ENCODE measurements at places on chromosomes 2 and 18.

DNA sequence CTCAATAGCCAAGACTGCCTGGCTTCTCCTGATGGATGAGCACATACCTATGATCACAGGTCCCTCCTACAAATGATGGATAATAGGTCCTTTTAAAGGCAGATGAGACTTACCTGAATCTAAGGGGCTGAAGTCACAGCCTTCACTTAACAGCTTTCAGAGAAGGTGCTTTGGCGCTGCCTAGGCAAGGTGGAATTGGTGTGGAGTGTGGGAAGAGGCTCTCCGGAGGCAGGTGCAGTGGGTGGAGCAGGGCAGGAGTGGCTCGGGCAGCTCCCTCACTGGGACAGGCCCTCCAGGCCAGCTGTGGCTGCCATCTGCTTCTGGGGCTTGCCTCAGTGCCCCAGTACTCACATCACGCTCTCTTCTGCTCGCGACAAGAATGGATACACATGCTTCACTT, 99.0 kb upstream of the TPO start:
- DNase-seq, result no peak

DNA sequence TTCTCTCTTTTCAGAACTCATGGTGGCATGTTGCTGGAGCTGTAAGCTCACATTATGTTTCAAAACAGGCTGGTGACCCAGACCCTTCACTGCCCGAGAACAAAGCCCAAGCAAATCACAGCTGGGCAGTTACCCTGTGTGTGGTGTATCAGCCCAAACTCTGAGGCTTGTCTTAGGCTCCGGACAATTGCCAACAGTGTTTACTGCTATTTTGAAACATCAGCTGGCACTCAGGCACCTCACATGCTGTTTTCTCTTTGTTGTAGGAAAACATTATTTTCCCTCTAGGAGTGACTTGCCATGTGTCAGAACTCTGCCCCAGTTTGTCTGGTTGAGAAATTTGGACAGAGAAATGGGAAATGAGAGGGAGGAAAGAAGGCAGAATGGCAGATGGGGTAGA, 237.6 kb upstream of the APCDD1 start:
- DNase-seq, result no peak

- DNase-seq, result no peak
Observed at GRCh38 chr2:129929321-129930290, 49.9 kb upstream of the RAB6C start.

- DNase-seq, result no peak
Observed at GRCh38 chr2:75960472-75961009, 249.8 kb upstream of the GCFC2 start.

- DNase-seq, result no peak
Observed at GRCh38 chr2:48635786-48636185, 18.1 kb downstream of the GTF2A1L start.

- DNase-seq, result no peak
Observed at GRCh38 chr2:108635630-108636354, 83.5 kb upstream of the RANBP2 start.

DNA sequence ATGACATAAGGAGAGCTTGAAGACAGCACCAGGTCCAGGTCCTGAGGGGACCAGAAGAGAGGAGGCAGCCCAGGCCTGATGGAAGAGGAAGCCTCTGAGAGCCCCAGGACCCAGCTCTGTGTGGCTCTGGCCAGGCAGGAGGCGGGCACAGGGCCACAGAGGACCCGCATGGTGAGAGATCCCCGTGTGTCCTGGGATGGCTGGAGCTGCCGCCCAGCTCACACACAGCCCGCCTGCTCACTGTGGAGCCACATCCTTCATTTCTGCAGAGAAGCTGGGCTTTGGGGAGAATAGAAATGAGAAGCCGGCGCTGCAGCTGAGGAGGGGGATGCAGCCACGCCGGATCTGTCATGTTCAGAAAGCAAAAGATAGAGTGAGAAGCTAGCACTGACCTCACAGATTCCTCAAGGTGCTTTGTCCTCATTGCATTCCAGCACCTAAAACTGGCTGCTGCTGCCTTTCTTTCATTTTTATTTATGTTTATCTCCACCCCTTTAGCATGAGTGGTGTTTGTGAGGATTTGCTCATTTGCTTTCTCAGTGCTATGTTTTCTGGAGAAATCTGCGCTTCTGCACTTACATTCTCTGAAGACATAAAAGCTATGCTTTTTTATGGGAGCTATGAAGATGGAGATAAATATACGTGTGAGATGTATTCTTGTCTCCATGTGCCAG, 307.6 kb upstream of the MYT1L start:
- DNase-seq, result no peak

GRCh38 chr2:24049485-24050021, at the start of gene FKBP1B:
TSS of gene FKBP1B (plus strand) at chr2:24049741. CDS start at chr2:24049850, 109 bp downstream.
- peak; percentile 19 for DNase-seq

DNA sequence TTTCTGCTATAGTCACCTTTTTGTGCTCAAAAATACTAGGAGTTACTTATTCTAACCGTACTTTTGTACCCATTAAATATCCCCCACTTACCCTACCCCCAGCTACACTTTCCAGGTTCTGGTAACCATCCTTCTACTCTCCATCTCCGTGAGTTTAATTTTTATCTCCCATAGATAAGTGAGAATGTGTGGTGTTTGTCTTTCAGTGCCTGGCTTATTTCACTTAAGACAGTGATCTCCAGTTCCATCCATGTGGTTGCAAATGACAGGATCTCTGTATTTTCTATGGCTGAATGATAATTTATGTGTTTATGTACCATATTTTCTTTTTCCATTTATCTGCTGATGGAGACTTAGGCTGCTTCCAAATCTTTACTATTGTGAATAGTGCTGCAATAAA, 323.3 kb downstream of the ZNF804A start:
- DNase-seq, result no peak

DNA sequence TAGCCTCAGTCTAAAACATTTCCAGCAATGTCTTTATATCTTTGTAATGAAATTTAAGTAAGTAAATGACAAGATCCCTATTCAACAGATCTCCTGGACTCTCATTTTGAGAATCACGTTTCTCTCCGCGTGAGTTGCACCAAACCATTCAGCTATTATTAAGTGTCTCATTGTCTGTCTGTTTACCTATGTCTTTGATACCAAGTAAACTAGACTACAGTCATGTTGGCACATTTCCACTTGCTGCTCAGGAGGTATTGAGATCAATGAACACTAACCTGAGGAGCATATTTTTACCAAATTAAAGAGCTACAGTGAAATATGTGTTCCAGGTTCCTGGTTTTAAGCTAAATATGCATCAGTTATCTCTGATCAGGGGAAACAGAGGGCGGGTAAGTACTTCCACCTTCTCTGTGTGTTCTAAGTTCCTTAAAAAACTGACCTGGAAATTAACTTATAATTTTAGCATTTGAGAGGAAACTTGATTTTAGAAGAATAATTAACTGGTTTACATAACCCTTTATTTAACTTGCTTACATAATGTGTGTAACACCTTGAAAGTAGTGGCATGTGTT, 125.8 kb downstream of the OSBPL6 start:
- DNase-seq, result no peak

- DNase-seq, result no peak
Observed at GRCh38 chr2:65402323-65402722, 30.1 kb downstream of the SPRED2 start.

DNA sequence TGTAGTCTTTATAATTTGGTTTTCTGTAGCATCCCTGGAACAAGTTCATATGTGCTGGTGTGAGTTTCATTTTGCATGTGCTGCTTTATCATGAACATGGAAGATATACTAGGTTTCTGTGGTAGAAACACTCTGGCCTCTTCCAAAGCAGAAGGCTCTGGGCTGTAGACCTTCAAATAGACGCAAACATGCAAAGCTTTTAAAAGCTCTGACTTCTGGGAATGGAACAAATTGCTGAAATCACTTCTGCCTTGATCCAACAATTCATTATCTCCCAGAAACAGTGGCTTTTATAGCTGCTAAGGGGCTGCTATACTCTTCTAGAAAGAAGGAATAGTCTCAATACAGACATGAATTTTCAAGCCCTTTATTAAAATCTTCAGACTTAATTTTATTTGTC, 382.2 kb downstream of the LRP1B start:
- DNase-seq, result no peak

DNA sequence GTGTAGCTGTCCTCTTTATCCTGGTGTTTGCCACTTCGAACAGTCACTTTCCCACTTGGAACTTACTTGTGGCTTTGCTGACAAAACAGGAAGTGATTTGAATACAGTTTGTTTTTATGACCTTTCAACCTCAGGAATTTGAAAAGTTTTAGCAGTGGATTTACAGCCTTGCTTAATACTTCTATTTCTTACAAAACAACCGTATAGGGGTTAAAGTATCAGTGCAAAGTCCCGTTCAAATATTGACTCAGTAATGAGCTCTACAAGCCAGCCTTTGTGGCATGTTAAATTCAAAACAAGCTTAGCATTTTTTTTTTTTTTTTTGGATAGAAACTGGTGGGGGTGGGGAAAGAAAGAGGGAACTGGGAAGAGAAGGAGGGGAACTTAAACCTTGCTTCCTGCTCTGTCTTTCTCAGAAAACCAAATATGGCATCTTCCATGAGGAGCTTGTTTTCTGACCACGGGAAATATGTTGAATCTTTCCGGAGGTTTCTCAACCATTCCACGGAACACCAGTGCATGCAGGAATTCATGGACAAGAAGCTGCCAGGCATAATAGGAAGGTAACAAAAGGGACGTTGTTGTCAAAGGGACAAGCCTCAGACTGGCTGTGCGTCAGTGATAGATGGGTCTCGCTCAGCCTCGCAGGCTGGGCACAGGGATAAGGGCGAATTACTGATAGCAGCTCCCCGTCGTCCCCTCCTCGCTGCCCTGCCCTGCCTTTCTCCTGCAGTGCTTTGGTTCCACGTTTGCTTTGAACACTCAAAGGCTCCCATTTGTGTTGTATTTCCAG, at the start of gene HNMT:
HNMT (plus strand) TSS at position 408 of the 793 bp plus-strand sequence; CDS start at position 427, 19 bp downstream.
- no peak for DNase-seq

GRCh38 chr2:16330571-16330970, 335.1 kb downstream of the CYRIA start:
- no peak for DNase-seq

DNA sequence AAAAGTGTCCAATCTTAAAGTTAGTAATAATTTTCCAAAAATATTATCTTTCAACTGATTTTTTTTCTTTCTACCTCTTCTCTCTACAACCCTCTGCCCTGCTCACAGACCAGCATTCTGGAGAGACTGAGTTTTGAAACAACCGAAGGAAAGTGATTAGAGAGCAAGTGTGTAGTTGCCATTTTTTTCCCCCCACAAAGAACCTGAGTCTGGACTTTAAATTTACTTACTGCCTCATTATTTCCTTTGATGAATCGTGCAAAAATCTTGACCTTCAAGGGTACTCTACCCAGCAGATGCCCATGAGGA, 63.4 kb upstream of the NEUROD1 start:
- DNase-seq, result no peak

GRCh38 chr2:173734797-173735196, 230.4 kb downstream of the SP3 start:
- DNase-seq, result no peak

GRCh38 chr2:102342888-102343287, 12.7 kb upstream of the IL18R1 start:
- DNase-seq, result no peak

- DNase-seq, result no peak
Observed at GRCh38 chr2:105100046-105100840, 62.4 kb downstream of the MRPS9 start.

- no peak for DNase-seq
Observed at GRCh38 chr2:171244970-171245782, 84.5 kb upstream of the TLK1 start.

DNA sequence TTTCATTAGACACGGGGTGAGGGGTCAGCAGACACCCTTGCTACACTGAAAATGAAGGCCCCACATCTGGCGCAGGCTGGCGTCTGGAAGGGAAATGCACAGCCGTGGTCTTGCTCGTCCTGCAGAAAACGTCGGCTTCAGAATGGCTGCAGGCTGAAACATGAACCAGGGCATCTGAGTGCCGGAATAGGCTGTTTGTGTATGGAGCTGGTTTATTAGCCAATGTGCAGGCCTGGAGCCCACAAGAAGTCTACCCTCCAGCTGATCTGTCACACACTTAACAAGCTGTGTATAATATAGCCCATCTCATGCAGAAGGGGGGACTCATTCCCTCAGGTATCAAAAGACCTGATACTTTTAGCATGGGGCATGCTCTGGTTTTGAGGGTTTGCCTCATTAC, 153.4 kb upstream of the SOX11 start:
- no peak for DNase-seq

DNA sequence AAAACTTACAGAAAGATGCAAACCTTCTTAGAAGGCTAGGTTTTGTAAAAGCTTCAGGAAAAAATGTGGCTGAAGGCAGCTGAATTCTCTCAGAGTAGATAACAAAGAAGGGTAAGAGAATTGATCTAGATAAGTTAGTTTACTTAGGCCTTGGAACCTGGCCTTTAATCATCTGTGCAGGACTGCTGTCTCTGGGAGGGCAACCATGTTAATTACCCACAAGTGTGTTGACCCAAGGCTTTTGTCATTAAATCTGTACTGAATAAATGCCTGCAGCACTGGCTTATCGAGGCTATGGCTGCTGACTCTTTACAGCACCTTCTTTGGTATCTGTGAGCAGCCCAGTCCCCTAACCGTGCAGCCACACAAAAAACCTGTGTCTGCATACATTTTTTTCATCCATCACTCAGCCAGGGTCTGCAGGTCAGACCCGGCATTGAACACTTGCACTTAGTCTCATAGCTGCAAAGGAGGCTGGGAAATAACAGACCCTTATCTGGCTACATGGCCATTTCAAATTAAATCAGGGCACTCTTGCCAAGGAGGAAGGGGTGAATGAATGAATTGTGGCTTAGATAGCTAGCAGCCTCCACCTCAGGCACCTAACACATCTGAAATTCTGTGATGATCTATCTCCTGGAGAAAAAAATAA, 120.2 kb upstream of the MSH2 start:
- DNase-seq, result no peak

- no peak for DNase-seq
Observed at GRCh38 chr2:193980599-193980998, 1676.4 kb upstream of the SLC39A10 start.

GRCh38 chr2:46361920-46362666, 64.9 kb downstream of the EPAS1 start:
- no peak for DNase-seq

- no peak for DNase-seq
Observed at GRCh38 chr2:60157283-60157682, 396.2 kb downstream of the BCL11A start.

DNA sequence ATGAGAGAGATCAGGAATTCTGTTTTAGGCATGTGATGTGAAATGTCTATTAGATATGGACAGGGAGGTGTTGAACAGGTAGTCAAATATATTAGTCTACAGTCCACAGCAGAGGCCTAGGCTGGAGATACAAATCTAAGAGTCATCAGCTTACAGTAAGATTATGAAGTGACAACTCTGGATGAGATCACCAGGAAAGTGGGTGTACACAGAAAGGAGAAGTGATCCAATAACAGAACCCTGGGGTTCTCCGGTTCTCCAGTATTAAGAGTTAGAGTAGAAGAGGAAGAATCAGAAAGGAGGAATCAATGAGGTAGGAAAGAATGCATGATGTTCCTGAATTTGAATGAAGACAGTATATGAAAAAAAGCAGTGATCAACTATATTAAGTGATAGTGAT, 362.3 kb downstream of the FIGN start:
- no peak for DNase-seq

GRCh38 chr18:70322928-70323327, 34.1 kb downstream of the SOCS6 start:
- no peak for DNase-seq

GRCh38 chr2:160703648-160704585, 210.3 kb upstream of the RBMS1 start:
- no peak for DNase-seq
